ENCODE measurements at places on chromosomes 7 and 10. TPM values are rescaled to one million over a fixed set of nuclear protein-coding genes. Genes with fewer than 3 reads are reported as not detected.

CPA1 gene
- 1.1 TPM for total RNA-seq

GRCh38 chr10:10824591-10825148 is 193.0 kb upstream of the CELF2 start:
- H3K36me3 ChIP-seq: no peaks in the 10 kb centered on the region
- H3K4me3 ChIP-seq: peak overlapping the region; percentile 3
- peaks cover 38% of the 10 kb centered on the region for H3K4me1 ChIP-seq
- H3K27ac ChIP-seq: peak overlapping the region; percentile 91
- no peak for DNase-seq

GRCh38 chr10:93071177-93071472 is 2.6 kb upstream of the CYP26A1 start:
- H3K4me1 ChIP-seq: no peaks in the 10 kb centered on the region
- DNase-seq: peak; percentile 47
- H3K36me3 ChIP-seq: no peaks in the 10 kb centered on the region

TMEM225B gene
- 0.29 TPM for total RNA-seq

TSPAN33 gene
- under 0.01 TPM for total RNA-seq

INHBA gene
- total RNA-seq: 97.8 TPM

UNCX gene
- total RNA-seq: not detected

DNA sequence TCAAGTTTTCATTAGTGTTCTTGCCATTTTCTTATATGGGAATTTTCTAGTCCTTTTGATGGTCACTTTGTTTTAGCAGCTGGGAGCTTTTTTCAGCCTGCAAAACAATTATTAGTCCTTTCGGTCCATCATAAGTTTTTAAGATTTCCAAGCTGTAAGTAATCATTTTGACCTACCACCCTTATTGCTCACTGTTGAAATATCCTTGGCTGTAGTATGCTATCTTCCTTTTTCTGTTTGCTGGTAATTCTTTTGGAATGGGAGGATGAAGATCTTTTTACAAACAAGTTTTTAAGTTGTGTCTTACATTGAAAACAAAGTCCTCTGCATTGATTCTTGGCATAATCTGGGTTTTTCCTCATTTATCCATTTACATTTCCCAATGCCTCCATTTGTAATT is 24.0 kb downstream of the BZW2 start:
- H3K4me1 ChIP-seq: peaks cover 32% of the 10 kb centered on the region
- H3K27me3 ChIP-seq: no peaks in the 10 kb centered on the region
- peak; percentile 66 for DNase-seq

DNA sequence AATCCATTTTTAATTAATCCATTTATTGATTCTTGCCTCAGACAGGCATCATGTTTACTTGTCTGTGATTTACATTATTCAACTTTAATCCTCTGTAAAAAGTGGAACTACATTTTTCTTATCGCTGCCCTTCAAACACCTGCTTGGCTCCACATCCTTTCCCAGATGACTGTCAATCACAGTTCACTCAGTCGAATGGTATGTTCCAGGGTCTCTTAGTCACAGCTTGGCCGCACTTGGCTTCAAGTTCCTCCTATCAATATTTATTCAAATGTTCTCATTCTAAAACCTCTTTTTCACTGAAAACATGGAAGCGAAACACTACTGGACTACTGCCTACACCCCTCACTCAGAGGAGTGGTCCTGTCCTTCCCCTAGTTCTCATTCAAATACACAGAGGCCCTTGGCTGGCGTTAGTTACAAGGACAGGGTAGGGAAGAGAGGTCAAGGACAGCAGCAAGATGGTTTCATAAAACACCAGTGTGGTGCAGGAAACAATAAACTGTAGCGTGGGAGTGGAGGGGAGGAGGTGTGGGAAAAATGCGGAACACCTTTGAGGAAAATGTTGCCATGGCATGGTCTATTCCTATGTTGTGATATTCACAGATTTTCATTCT is 143.2 kb downstream of the USP6NL start:
- H3K36me3 ChIP-seq: no peaks in the 10 kb centered on the region
- H3K27ac ChIP-seq: no peak overlapping the region
- H3K27me3 ChIP-seq: no peaks in the 10 kb centered on the region

CDNF gene
- total RNA-seq: 1.8 TPM

AHR gene
- 274 TPM for total RNA-seq

- H3K27me3 ChIP-seq: no peaks in the 10 kb centered on the region
- no peaks in the 10 kb centered on the region for H3K4me1 ChIP-seq
- no peaks in the 10 kb centered on the region for H3K36me3 ChIP-seq
- no peak overlapping the region for H3K27ac ChIP-seq
Observed at GRCh38 chr10:124600051-124600880, 138.6 kb downstream of the LHPP start.

- no peaks in the 10 kb centered on the region for H3K4me1 ChIP-seq
- no peak for DNase-seq
- H3K36me3 ChIP-seq: no peaks in the 10 kb centered on the region
- H3K27ac ChIP-seq: no peak overlapping the region
- no peaks in the 10 kb centered on the region for H3K27me3 ChIP-seq
Observed at GRCh38 chr7:89998554-89998953, 155.7 kb upstream of the STEAP1 start.

GRCh38 chr10:13787015-13787421 is 200.3 kb downstream of the PRPF18 start:
- no peaks in the 10 kb centered on the region for H3K27me3 ChIP-seq
- no peak overlapping the region for H3K4me3 ChIP-seq
- H3K27ac ChIP-seq: peak overlapping the region; percentile 91

ADAMTS14 gene
- 2.9 TPM for total RNA-seq

- H3K27me3 ChIP-seq: no peaks in the 10 kb centered on the region
- H3K27ac ChIP-seq: peak overlapping the region; percentile 96
- DNase-seq: no peak
- peaks cover 25% of the 10 kb centered on the region for H3K4me1 ChIP-seq
Observed at GRCh38 chr10:61994405-61995219, 93.1 kb downstream of the ARID5B start.

Measured in osteoblast (primary cell).